ENCODE measurements at places on chromosomes 4 and X.
A peak's percentile ranks its signal among the peaks of the same experiment; 100 is the strongest.

DNA sequence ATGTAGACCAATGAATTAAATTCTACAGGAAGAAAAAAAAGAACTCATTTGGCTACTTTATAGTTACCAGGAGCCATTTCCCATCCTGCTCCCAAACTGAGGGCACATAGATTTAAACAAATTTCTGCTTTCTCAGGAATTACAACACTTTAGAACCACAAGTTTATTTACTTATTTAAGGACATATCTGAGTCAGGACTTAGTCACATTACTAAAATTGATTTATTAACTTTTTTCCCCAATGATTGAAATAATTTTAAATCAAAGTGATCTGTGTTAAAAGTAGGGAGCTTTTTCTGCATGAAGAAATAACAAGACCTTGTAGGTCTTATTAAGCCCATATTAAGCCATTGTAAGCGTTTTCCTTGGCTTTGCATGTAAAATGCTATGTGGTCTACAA, 291.0 kb upstream of the HAND2 start:
- peak; percentile 19 for DNase-seq

DNA sequence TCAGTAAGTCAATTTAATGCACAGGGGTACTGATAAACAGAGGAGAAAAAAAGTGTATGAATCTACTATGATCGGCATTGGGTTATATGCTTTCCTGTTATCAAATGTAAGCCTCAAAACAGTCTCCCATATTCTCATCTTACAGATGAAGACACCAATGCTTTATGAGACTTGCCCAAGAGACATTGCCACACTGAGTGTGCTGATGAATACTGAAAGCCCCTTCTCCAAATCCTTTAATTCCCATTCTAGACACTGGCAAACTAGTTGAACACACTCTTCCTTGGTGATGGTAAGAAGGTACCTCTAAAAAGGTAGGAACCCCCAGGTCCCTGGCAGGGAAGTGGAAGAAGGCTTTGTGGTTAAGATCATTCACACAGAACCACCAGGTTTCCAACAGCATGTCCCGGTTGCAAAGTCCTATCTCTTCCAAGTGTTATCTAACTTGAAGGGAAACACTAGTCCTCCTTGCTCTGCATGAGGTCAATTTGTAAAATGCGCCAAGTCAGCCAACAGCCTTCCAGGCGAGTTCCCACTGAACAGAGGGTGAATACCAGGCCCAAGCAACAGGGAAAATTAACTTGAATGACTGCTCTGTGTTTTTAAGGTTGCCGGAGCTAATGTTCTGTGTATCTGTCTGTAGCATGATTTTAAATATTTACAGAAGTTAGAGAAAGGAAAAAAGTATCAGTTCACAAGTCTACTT, 5.1 kb downstream of the SETD7 start:
- DNase-seq = no peak

- DNase-seq = peak; percentile 80
Measured at GRCh38 chr4:139085141-139085540, 69.6 kb downstream of the NOCT start.

DNA sequence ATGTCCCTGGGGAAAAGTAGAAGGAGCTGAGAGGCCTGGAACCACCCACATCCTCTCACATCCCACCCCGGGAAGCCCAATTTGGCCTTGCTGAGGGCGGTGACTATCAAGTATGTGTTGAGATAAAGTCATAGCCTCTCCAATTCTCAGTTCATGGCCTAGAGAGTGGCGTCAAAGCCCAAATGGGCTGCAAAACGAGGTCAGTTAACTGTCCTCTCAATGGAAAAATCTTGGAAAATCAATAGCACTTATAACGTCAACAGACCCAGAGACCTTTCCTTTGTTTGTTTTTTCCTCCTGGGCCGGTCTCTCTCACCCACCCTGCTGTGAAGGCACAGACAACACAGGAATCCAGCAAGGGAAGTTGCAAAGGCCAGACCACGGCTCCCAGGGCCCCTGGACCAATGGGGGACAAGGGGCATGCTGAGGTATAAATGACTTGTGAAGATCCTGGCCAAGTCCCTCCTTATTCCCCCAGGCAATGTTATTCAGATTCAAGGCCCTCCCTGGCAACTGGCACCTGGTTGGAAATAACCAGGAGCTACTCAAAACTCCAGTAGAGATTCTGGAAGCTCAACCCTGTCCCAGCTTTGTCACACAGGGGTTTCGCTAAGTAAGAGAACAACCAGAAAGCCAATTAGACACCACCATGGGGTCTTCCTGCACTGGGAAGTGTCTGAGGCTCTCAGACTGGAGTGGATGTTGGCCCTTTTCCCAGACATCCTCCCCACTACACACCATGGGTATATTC, 38.6 kb downstream of the TSC22D3 start:
- no peak for DNase-seq

DNA sequence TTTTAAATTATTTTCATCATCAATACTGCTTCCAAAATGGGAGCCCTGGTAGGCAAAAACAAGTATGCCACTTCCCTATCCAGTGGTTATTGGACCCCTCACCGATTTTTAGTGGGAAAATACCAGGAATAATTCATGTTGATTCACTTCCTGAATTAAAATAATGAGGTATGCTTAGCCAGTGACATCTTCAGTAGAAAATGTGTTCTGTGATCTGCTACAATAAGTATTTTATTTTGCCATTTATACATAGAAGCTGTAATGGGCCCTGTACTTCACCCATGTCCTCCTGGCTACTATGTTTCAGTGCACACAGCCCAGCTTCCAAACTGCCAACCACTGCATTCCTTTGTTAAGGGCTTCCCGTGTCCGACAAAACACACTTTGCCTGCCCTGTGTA, 41.0 kb upstream of the KLHL34 start:
- no peak for DNase-seq

- DNase-seq = no peak
Measured at GRCh38 chr4:112748352-112748878, 111.5 kb downstream of the LARP7 start.

- DNase-seq = no peak
Measured at GRCh38 chr4:53510321-53510720, 81.0 kb downstream of the LNX1 start.

DNA sequence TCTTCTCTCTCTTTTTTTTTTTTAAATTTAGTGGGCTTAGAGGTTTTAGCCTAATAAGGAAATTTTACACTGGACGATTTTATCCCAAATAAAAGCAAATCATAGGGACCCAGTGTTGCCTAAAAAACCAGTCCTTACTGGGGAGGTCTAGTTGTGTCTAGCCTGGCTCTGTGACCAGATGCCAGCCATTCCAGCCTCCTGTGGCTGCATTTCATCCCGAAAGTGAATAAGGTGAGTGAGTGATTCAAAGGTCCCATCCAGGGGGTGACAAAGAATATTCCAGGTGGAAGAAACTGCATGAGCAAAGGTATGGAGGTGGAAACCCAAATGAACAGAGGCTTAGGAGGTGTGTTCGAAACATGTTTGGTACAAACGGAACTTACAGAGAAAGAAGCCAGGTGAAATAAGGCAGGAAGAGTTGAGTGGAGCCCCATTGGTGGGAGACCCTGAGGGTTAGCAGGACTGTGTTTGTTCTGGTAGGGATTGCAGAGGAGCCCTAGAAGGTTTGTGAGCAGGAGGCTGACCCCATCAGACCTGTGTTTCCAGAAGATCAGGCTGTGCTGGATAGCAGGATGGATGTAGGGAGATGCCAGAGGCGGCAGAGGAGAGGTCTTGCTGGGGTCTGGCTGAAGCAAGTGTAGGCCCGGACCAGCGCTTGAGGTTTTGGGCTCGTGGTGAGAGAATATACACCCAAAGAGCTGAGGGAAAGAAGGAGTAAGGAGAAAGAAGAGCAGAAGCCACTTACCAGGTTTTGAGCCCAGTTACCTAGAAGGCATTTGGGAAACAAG, 31.6 kb downstream of the PTTG2 start:
- DNase-seq = no peak

- DNase-seq = no peak
Measured at GRCh38 chr4:185171373-185172071, 28.5 kb downstream of the SLC25A4 start.

GRCh38 chr4:102564399-102565059, 63.4 kb downstream of the NFKB1 start:
- DNase-seq = no peak

DNA sequence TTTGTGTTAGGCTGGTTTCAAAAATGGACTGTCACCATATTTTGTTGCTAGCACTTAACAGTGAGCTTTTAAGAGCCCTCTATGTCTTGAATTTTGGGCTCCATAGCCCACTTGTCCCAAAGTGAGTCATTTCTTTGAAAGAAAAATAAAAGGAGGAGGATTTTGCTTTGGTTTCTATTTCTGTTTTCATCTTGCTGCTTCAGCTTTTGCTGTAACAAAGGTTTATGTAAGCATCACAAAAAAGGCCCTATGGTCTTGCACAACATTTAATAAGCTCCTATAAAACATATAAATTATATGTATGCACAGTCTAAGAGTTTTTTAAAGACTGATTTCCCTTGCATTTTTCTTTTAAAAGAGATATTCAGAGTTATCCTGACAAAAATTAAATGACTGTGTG, 105.2 kb downstream of the PHOX2B start:
- DNase-seq = no peak

DNA sequence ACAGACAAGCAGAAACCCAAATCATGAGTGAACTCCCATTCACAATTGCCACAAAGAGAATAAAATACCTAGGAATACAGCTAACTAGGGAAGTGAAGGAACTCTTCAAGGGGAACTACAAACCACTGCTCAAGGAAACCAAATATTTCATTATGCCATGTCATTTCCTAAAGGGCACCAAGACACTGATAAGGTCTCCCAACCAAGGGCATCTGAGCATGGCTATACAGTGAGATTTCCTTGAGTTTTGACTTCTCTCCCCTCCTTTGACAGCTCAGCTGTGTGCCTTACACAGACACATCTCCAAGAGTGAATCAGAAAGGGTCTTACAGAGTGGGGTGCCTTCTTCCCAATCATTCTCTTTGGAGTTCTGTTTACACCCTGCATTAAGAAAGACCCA, 40.4 kb downstream of the PCDH7 start:
- no peak for DNase-seq

GRCh38 chrX:2609431-2610238, 81.5 kb upstream of the CD99 start:
- DNase-seq = no peak

- DNase-seq = peak; percentile 29
Measured at GRCh38 chrX:1165535-1166196, 46.8 kb downstream of the CRLF2 start.

GRCh38 chr4:83753260-83753659, 217.4 kb downstream of the GPAT3 start:
- DNase-seq = no peak

GRCh38 chrX:150906694-150907093, 8.2 kb upstream of the CD99L2 start:
- no peak for DNase-seq

- DNase-seq = no peak
Measured at GRCh38 chrX:137151403-137151802, 117.6 kb upstream of the GPR101 start.

DNA sequence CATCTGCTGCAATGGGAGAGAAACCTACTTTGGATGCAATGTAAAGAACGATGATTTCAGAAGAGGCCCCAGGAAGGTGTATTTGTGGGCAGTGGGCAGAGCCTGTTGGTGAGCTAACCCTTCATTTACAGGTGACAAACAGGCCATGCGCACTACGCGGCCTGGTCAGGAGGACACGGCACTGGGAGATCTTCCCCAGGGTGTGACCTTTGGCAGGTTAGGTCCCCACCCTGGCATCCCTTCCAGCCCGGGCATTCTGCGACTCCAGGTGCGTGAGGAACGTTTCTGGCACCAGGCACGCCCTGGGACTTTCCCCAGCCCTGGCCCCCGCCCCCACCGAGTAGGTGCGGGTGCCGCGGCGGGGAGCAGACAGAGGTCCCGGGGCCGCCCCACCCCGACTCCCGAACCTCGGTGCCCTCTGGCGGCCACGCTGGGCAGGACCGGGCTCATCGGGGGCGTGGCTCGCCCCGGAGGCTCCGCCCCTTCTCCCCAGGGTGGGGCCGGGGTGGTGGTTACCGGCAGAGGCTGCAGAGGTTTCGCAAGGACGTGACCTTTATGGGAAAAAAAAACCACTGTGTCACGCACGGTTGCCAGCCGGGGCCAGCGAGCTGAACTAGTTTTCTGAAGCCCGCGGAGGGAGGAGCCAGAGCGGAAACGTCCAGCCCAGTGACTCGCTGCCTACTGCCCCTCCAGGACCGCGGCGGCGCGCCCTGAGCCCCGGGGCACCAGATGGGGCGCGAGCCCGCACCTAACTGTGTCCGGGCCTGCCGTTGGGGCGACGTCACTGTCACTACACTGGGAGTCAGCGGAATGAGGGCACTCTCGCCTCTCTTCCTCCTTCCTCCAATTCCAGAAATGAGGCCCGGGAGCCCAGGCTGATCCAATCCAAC, 5.0 kb upstream of the NYX start:
- peak; percentile 94 for DNase-seq

DNA sequence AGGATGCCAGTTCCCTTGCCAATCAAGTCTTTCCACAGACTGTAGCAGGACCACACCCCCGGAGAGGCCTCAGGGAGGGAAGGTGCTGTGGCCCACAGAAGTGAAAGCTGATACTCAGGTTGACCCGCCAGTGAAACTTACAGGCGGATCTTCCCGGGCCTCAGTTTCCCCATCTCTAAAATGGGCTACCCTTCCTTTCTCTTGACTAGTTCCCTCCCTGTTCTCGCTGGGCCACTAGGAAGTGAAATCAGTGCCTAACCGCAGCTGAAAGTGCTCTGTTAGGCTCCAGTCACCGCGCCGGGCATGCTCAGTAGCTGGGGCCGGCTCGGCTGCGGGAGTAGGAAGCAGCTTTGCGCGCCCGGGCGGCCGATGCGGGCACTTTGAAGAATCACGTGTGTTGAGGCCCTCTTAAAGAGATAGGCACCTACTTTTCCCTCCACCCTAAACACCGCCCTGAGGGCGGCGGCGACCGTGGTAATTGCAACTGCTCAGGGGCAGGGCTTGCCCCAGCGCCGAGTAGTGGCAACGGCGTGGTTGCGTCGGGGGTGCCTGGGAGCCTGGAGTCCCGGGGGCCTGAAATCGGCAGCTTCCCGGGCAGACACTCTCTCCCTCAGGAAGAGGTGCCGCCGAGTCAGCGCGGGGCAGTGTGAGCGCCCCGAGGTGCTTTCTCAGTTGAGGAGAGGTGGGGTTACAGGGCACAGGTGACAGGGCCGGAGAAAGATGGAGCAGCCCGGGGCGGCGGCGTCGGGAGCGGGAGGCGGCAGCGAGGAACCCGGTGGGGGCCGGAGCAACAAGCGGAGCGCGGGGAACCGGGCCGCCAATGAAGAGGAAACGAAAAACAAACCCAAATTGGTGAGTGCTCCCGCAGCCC, at the start of gene DIAPH2:
Gene DIAPH2 (plus strand): TSS at position 504 of the 871 bp plus-strand sequence.
- peak; percentile 80 for DNase-seq

Measured in osteoblast (primary cell).